Body of pancreas (tissue), 4 donors: ENCODE measurements at places on chromosomes 16 and 17. TPM values are rescaled to one million over a fixed set of nuclear protein-coding genes. Genes with fewer than 3 reads are reported as not detected.

The COPRS gene
- 83.8 TPM for total RNA-seq

DNA sequence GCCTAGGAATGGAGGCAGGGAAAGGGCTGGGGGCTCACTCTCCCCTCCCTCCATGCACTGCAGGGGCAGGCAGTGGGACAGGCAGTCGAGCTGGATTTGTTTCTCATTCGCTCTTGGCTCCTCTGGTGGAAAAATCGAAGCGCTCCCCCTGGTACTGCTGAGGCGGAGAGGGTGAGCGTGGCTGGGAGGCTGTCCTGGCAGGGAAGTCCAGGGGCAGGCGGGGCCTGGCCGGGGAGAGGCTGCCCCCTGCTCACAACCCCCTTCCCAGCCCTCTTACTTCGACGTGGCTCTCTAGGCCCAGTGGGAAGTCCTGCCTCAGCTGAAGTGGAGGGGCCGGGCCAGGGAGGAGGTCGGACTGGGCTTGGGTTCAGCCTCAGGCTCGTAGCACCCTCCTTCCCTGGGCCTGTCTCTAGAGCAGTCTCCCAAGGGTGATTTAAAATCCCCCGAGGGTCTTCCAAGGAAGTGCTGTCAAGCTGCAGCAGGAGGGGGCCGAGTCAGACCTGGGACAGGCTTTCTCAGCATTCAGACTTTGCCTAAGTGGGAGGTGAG lies 16.5 kb upstream of the TMEM92 start:
- H3K4me3 ChIP-seq, result no peak overlapping the region
- DNase-seq, result no peak
- H3K27me3 ChIP-seq, result no peaks in the 10 kb centered on the region
- H3K27ac ChIP-seq, result no peak overlapping the region
- no peaks in the 10 kb centered on the region for H3K4me1 ChIP-seq
- H3K36me3 ChIP-seq, result no peaks in the 10 kb centered on the region

The TEKT5 gene
- total RNA-seq, result not detected

- no peak overlapping the region for H3K27ac ChIP-seq
- no peaks in the 10 kb centered on the region for H3K27me3 ChIP-seq
- no peaks in the 10 kb centered on the region for H3K36me3 ChIP-seq
- no peak overlapping the region for H3K4me3 ChIP-seq
- no peaks in the 10 kb centered on the region for H3K4me1 ChIP-seq
Observed at GRCh38 chr16:5665834-5666233, 568.2 kb upstream of the EEF2KMT start.

DNA sequence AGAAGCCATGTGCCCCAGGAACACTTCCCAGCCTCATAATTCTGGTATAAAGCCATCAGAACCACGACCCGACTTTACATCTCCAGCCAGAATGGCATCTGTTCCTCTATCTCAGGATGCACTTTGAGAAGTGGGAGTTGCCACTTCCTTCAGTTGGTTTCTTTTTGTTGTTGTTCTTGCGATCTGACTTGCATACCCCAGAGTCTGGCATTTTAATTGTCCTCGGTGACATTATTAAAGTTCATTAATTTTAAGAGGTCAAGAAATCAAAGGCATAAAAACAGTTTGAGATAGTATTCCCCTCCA lies 13.5 kb downstream of the MARCHF10 start:
- peaks cover 7% of the 10 kb centered on the region for H3K4me1 ChIP-seq
- no peaks in the 10 kb centered on the region for H3K27me3 ChIP-seq

The CCL7 gene
- not detected for total RNA-seq

The DOC2A gene
- 0.78 TPM for total RNA-seq

GRCh38 chr17:43338886-43339516 lies 59.8 kb upstream of the ARL4D start:
- H3K36me3 ChIP-seq, result no peaks in the 10 kb centered on the region
- H3K4me3 ChIP-seq, result no peak overlapping the region
- H3K4me1 ChIP-seq, result peaks cover 2% of the 10 kb centered on the region
- no peaks in the 10 kb centered on the region for H3K27me3 ChIP-seq
- no peak overlapping the region for H3K27ac ChIP-seq
- DNase-seq, result peak; percentile 89

- H3K27ac ChIP-seq, result peak overlapping the region; percentile 71
- no peaks in the 10 kb centered on the region for H3K27me3 ChIP-seq
- no peak for DNase-seq
- peaks cover 50% of the 10 kb centered on the region for H3K4me1 ChIP-seq
Observed at GRCh38 chr16:81446907-81447268, 2.3 kb downstream of the CMIP start.

GRCh38 chr16:35559911-35560636 lies 2100.7 kb downstream of the TP53TG3F start:
- H3K27ac ChIP-seq, result no peak overlapping the region
- no peaks in the 10 kb centered on the region for H3K4me1 ChIP-seq
- no peak overlapping the region for H3K4me3 ChIP-seq
- no peaks in the 10 kb centered on the region for H3K36me3 ChIP-seq

GRCh38 chr17:4808378-4808767 lies 1.4 kb downstream of the PLD2 start:
- H3K4me1 ChIP-seq, result peaks cover 20% of the 10 kb centered on the region
- no peaks in the 10 kb centered on the region for H3K27me3 ChIP-seq
- H3K36me3 ChIP-seq, result no peaks in the 10 kb centered on the region
- no peak overlapping the region for H3K4me3 ChIP-seq
- peak overlapping the region; percentile 10 for H3K27ac ChIP-seq

The FAAP100 gene
- 50.4 TPM for total RNA-seq

The MYH13 gene
- total RNA-seq, result not detected

DNA sequence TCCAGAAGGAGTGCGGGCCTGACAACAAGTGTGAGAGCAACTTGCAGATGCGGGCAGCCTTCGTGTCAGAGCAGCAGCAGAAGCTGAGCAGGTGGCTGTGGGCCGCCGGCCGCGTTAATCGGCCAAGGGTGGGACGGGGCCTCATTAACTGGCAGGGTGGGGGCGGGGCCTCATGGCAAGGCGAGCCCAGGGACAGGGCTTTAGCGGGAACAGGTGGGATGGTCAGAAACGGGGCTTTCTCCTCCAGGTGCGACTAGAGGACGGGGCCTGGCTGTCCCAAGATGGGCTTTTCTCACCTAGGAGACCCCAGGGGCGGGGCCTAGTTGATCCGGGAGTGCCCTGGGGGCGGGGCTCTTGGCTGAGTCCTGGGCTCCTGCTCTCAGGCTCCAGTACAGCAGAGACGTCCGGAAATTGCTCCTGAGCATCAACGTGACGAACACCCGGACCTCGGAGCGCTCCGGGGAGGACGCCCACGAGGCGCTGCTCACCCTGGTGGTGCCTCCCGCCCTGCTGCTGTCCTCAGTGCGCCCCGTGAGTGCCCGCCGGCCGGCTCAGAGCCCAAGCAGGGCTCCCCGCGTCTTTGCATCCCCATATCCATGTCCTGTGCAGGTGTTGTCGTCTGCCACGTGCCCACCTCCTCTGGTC lies 18.4 kb upstream of the PDK2 start:
- no peaks in the 10 kb centered on the region for H3K27me3 ChIP-seq
- H3K4me1 ChIP-seq, result no peaks in the 10 kb centered on the region
- peaks cover 12% of the 10 kb centered on the region for H3K36me3 ChIP-seq
- no peak overlapping the region for H3K4me3 ChIP-seq
- DNase-seq, result no peak

The SECTM1 gene
- 5.4 TPM for total RNA-seq

DNA sequence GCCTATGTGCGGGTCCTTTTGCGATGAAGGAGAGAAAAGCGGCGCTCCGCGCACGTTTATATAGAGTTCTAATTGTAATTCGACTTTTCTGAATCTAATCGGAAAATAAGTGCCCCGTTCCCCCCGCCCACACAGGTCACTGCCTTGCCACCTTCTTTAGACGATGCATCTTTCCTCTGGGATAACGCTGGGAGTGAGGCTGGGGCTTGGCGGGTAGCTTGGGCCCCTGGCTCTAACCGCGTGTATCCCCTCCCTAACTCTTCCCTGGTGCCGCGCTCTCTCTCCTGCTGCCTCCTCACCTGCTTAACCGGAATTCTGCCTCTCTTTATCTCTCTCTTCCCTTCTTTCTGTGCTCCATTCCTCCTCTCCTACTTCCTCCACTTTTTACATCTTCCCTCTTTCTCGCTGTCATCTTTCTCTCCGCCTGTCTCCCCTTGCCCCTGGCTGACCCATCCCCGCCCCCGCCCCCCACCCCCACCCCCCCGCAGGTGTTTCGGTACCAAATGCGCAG lies 2.6 kb downstream of the LHX1 start:
- no peaks in the 10 kb centered on the region for H3K36me3 ChIP-seq
- peaks cover 65% of the 10 kb centered on the region for H3K4me1 ChIP-seq
- peaks cover 10% of the 10 kb centered on the region for H3K27me3 ChIP-seq
- no peak for DNase-seq
- no peak overlapping the region for H3K27ac ChIP-seq

The ICAM2 gene
- 16.3 TPM for total RNA-seq

The SLFN14 gene
- total RNA-seq, result not detected

The SLC4A1 gene
- not detected for total RNA-seq

GRCh38 chr16:87538160-87538559 lies 45.3 kb upstream of the ZCCHC14 start:
- H3K27me3 ChIP-seq, result peaks cover 4% of the 10 kb centered on the region
- no peaks in the 10 kb centered on the region for H3K36me3 ChIP-seq
- no peak for DNase-seq
- no peak overlapping the region for H3K27ac ChIP-seq
- no peak overlapping the region for H3K4me3 ChIP-seq

The CACNA1G gene
- 0.26 TPM for total RNA-seq

The NEUROD2 gene
- not detected for total RNA-seq

The SRL gene
- not detected for total RNA-seq

- H3K36me3 ChIP-seq, result no peaks in the 10 kb centered on the region
- peaks cover 65% of the 10 kb centered on the region for H3K4me1 ChIP-seq
- peak within 1 kb of the TSS; percentile 85 for H3K27ac ChIP-seq
Observed at GRCh38 chr17:76501018-76501826, at the start of gene RHBDF2. TSS of gene RHBDF2 (minus strand) at chr17:76501423. CDS start at chr17:76481524, 19,899 bp downstream.

DNA sequence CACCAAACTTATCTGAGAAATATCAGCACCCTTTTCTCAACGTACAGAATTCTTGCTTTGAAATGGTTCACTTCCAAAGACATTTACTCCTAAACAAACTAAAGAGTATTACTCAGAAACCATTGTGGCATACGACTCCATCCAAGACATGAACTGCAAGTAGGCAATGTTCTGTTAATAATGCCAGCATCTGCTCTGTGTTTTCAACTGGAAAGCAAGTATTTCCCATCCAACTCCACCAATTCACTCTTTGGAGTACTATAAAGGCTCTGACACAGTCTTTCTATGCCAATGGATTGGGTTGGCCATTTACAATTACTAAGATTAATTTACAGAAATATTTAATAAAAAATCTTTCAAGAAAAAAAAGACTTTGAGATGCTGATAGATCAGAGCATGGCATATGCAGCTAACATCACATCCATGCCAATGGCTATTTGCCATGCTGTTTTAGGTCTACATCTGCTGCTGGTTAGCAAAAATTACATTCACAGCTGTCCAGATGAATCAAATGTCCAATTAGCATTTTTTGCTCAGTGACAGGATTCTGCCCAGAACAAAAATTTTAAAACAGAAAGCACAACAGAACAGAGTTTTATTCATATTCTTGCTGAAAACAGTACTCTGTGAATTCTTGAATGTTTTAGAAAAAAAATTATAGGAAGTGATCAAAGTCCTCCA lies 65.9 kb upstream of the HLF start:
- no peak for DNase-seq
- no peaks in the 10 kb centered on the region for H3K27me3 ChIP-seq
- H3K27ac ChIP-seq, result no peak overlapping the region
- no peaks in the 10 kb centered on the region for H3K36me3 ChIP-seq
- no peaks in the 10 kb centered on the region for H3K4me1 ChIP-seq
- no peak overlapping the region for H3K4me3 ChIP-seq

DNA sequence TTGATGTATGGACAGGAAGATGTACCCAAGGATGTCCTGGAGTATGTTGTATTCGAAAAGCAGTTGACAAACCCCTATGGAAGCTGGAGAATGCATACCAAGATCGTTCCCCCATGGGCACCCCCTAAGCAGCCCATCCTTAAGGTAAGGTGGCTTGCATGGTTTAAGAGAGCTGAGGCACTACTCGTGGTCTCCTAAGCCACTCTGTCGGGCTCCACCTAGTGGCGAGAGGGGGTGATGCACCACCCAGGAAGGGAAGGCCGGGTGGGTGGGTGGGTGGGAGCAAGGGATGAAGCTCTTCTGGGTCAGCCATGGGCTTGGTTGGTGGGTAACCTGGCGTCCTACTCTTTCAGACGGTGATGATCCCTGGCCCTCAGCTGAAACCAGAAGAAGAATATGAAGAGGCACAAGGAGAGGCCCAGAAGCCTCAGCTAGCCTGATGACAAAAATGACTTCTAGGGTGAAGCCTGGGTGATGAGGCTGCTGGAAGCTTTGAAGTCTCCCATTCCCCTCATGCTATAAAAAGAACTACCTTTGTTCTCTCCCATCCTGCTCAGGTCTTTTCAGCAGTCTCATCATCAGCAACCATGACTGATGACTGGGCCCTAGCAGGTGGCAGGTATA lies 21.5 kb downstream of the GPR179 start:
- no peaks in the 10 kb centered on the region for H3K27me3 ChIP-seq
- no peaks in the 10 kb centered on the region for H3K4me1 ChIP-seq
- DNase-seq, result peak; percentile 72
- H3K36me3 ChIP-seq, result peaks cover 2% of the 10 kb centered on the region
- H3K4me3 ChIP-seq, result no peak overlapping the region

- no peaks in the 10 kb centered on the region for H3K27me3 ChIP-seq
- peaks cover 52% of the 10 kb centered on the region for H3K4me1 ChIP-seq
- H3K27ac ChIP-seq, result peak within 1 kb of the TSS; percentile 85
- no peaks in the 10 kb centered on the region for H3K36me3 ChIP-seq
- H3K4me3 ChIP-seq, result peak within 1 kb of the TSS; percentile 57
- peak; percentile 91 for DNase-seq
Observed at GRCh38 chr16:4371357-4372000, at the start of gene VASN. TSS of gene VASN (plus strand) at chr16:4371848. CDS start at chr16:4380878, 9,030 bp downstream.

DNA sequence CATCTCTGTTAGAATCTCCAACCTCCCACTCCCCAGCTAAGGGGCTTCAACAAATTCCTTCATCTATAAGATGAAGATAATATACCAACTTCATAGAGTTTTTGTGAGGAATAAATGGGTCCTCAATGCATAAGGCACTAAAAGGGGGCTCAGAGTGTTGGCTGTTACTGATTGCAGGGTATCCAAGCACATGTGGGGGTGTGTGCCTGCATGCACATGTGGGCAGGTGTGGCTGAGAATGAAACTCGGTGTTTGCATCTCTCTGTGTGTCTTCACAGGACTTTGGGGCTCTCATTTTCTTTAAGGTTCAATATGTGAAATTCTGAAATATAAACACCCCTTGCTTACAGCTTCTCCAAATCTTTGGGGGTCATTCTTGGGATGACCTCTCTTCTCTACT lies 4.1 kb upstream of the PPP1R9B start:
- no peaks in the 10 kb centered on the region for H3K27me3 ChIP-seq
- H3K27ac ChIP-seq, result no peak overlapping the region

The CEP112 gene
- 10.2 TPM for total RNA-seq

The PYCARD gene
- total RNA-seq, result 12.7 TPM

The HS3ST3B1 gene
- total RNA-seq, result 0.99 TPM
